ENCODE measurements at places on chromosomes 12 and 14.

- DNase-seq = no peak
Measured at GRCh38 chr12:34275129-34275528, 252.8 kb downstream of the ALG10 start.

- DNase-seq = no peak
Measured at GRCh38 chr12:91561958-91562325, 379.3 kb upstream of the DCN start.

DNA sequence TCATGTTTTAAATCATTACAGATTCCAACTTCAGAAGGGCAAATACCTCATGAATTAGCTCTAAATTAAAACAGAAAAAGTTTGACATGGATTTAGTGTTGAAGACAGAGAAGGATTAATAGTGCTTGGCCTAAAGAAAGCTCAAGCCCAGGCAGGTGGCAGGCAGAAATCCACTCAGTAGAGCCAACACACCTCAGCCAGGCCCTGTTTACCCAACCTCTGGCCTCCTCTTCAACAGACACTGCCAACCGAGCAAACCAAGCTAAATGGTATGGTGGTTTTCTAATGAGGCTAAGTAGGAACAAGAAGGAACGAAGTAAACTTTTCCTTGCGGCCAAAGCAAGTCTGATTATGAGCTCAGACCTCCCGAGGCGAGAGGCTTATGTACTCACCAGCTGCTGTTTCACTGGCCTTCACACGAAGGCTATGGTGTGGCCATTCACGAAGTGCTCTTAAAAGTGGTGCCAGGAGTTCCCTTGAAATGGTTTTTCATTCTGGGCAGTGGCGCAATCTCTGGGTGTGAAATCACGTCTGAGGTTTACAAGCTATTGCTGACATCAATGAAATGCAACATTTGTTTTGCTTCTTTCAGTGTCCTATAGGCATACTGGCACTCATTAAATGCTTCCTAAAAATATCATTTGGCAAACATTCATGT lies 124.1 kb upstream of the LGR5 start:
- no peak for DNase-seq

GRCh38 chr12:70002912-70003255 lies 177.9 kb downstream of the MYRFL start:
- no peak for DNase-seq

GRCh38 chr14:59679872-59680271 lies 103.3 kb upstream of the CCDC175 start:
- peak; percentile 75 for DNase-seq

GRCh38 chr14:59664741-59665140 lies 88.1 kb upstream of the CCDC175 start:
- no peak for DNase-seq

GRCh38 chr12:4645023-4645422 lies 3.8 kb downstream of the AKAP3 start:
- no peak for DNase-seq

DNA sequence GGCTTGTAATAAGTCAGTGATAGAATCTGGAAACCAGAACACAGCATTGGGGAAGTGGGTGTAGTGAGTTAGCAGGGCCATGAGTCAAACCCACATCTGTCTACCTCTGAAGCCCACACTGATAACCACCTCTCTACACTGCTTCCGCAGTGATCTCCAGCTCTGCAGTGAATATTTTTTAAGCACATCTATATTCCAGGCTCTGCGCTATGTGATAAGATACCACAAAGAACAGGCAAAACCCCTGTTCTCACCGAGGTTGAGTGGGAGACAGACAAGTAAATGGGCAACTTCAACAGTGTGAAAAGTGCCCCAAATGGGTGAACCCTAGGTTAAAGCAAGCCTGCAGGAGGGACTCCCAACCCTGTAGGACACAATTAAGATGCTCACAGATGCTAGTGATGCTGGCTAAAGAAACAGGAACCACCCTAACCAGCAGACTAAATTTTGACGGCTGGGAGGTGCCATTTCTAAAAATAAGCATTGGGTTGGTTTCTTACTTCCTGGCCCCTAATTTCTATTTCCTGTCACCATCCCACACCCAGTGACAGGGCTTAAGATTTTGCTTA lies 375.0 kb downstream of the DPF3 start:
- no peak for DNase-seq

DNA sequence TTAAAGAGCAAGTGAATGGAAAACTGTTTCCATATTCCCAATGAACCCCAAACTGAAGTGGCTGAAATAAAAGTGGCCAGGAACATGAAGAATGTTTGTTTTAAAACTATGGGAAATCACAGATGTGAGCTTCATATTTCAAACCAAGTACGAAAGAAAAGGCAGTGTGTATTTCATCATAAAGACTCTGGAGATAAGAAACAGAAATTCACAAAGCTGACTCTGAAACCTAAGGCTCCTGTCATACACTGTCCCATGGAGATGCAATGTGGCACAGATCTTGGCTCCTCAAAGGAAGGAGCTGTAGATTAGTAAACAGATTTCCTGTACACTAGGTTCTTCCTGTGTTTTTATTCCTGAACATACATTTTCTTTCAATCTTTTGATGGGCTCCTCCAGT lies 304.4 kb downstream of the MED13L start:
- no peak for DNase-seq

DNA sequence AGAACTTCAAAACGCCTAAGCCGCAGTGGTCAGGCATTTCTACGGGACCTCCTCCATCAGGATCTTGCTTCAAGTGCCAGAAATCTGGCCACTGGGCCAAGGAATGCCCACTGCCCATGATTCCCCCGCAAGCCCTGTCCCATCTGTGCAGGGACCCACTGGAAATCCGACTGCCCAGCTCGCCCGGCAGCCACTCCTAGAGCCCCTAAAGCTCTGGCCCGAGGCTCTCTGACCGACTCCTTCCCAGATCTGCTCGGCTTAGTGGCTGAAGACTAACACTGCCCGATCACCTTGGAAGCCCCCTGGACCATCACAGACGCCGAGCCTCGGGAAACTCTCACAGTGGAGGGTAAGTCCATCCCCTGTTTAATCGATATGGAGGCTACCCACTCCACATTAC lies 1113.0 kb upstream of the TMEM132C start:
- DNase-seq = no peak

- DNase-seq = no peak
Measured at GRCh38 chr12:76183459-76184186, 99.1 kb upstream of the NAP1L1 start.

DNA sequence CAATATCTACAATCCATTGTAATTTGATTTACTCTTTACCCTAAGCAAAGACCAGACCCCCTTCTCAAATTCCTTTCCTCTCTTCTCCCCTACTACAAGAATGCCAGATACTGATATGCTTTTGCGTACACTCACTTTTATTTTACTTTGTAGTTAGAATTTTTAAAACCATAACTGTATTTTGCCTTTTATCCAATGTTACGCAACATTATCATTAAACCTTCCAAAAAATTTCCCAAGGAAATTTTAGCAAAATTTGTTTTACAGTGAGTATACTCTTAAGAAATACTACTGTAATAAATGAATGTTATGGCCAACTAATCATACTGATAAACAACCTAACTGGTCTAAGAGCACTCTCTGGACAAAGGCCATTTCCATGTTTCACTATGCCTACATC lies 22.3 kb downstream of the ATP2B1 start:
- DNase-seq = no peak
